Fibroblast of skin of scalp (primary cell): ENCODE measurements at places on chromosomes 6 and 20.

DNA sequence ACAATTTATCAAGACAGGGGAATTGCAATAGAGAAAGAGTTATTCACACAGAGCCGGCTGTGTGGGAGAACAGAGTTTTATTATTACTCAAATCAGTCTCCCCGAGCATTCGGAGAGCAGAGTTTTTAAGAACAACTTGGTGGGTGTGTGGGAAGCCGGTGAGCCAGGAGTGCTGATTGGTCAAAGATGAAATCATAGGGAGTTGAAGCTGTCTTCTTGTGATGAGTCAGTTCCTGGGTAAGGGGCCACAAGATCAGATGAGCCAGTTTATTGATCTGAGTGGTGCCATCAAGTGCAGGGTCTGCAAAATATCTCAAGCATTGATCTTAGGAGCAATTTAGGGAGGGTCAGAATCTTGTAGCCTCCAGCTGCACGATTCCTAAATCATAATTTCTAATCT is 50.0 kb upstream of the ECI2 start:
- no peak for DNase-seq

DNA sequence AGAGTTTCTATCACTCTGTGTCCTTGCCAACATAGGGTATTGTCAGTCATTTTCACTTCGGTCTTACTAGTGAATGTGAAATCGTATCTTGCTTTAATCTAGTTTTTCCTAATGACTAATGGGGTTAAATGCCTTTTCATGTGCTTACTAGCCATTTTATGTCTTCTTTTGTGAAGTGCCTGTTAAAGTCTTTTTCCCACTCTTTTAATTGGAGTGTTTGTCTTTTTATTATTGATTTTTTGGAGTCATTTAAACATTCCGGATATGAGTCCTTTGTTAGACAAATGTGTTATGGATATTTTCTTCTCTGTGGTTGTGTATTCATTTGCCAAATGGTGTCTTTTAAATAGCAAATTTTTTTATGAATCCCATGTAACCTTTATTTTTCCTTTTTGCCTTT is 194.6 kb downstream of the CDH26 start:
- no peak for DNase-seq

- DNase-seq, result no peak
Measured at GRCh38 chr6:112304680-112305079, 42.5 kb upstream of the RFPL4B start.

- DNase-seq, result no peak
Measured at GRCh38 chr6:46293641-46294316, 123.0 kb upstream of the ENPP5 start.
